ENCODE measurements at places on chromosomes 16 and 17.
A peak's percentile ranks its signal among the peaks of the same experiment; 100 is the strongest.

DNA sequence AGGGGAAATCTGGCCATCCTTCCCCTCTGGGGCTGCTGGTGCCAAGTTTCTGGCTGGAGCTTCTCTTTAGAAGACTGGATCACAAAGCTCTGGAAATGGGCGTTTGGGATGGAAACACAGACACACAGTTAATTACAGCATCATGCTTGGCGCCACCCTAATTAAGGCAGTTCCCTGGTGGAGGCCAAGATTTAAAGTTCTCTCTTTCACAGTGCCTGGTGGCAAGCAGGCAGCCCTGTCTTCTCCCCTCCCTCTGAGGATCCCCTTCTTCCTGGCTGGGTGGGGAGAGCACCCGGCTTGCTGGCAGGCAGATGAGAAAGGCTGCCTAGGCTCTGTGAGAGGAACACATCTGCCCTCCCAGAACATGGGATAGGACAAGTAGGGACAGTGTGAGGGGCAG is 59.0 kb upstream of the NKD1 start:
- DNase-seq, result no peak

GRCh38 chr16:85984231-85984880 is 85.4 kb downstream of the IRF8 start:
- DNase-seq, result no peak

DNA sequence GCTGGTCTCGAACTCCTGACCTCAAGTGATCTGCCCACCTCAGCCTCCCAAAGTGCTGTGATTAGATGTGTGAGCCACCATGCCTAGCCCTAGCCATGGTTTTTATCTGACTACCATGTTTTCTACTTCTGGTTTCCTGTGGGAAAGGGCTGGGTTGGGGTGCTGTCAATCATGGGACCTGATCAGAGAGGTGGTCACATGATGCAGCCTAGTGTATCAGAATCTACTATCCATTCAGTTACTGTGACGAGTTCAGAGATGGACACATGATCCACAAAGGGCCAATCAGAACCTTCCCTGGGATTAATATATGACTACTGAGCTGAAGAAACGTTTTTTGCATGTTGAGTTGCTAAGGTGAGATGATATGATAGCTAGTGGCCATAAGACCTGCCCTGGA is 59.1 kb downstream of the ABCC6 start:
- no peak for DNase-seq

GRCh38 chr17:76273445-76274111 is 8.4 kb downstream of the UBALD2 start:
- DNase-seq, result no peak

- no peak for DNase-seq
Observed at GRCh38 chr16:27284865-27285675, 16.5 kb upstream of the NSMCE1 start.

GRCh38 chr17:58515286-58515685 is 848 bp upstream of the MTMR4 start:
- no peak for DNase-seq

- no peak for DNase-seq
Observed at GRCh38 chr17:10803830-10804475, at the start of gene TMEM238L. TMEM238L (minus strand) TSS chr17:10804099; CDS start chr17:10803963, 136 bp downstream.

- DNase-seq, result no peak
Observed at GRCh38 chr17:66893382-66893781, 58.5 kb downstream of the CACNG5 start.

GRCh38 chr17:64084086-64084939 is 45.6 kb downstream of the ERN1 start:
- DNase-seq, result no peak

DNA sequence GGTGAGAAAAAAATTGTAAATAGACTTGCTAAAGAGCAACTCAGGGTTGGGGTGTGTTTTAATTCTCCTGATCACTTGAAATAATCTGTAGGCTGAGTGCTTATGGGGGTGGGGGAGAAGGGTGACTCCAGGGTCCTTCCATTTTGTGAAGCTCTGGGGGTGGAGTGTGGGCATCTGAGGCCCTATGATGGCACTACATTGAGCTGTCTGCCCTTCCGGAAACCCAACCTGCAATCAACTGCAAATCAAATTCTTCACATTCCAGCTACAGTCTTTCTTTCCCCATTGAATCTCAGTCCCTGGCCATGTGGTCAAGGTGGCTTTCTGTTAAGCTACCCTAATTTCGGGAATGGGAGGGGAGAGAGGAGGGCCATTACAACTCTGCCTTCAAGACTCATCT is 6.0 kb upstream of the CDC6 start:
- DNase-seq, result no peak

- DNase-seq, result peak; percentile 12
Observed at GRCh38 chr17:65027305-65027704, 29.2 kb downstream of the GNA13 start.

DNA sequence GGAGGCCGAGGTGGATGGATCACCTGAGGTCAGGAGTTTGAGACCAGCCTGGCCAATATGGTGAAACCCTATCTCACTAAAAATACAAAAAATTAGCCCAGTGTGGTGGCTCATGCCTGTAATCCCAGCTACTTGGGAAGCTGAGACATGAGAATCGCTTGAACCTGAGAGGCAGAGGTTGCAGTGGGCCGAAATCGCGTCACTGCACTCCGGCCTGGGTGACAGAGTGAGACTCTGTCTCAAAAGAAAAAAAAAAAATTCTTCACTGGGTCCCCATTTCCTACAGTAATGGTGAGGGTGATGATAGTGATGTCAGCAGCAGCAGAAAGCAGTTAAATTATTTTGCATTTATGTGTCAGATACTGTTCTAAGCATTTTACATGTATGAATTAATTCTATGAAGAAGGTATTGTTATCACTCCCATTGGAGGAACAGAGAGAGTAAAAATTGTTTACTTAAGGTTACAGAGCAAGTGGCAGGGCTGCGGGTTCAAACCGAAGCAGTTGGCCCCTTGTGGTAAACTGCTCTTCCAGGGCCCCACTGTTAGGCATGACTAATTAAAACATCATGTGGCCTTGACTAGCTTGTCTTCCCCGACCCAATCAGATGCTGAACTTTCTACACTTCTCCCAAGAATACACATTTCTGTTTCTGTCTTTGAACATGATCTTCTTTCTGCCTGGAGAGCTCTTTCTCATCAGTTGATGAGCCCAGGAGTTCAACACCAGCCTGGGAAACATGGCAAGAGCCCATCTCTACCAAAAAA is 45.8 kb downstream of the STAT3 start:
- no peak for DNase-seq

DNA sequence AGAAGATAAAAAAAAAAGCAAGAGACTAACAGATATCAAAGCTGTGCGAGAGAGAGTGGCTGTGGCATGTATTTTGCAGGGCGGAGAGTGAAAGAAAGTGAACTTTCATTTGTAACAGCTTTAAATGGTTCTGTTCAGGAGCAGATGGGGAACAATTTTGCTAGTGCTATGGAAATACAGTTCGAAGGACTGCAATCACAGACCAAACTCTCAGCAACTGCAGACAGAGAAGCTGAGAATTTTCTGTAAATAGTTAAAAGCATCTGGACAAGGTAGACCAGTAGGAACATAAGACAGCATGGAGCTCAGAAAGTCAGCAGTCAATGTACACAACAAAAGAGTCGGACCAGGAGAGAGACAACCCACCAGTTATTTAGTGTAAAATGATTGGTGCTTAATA is 62.3 kb downstream of the TBX4 start:
- no peak for DNase-seq

DNA sequence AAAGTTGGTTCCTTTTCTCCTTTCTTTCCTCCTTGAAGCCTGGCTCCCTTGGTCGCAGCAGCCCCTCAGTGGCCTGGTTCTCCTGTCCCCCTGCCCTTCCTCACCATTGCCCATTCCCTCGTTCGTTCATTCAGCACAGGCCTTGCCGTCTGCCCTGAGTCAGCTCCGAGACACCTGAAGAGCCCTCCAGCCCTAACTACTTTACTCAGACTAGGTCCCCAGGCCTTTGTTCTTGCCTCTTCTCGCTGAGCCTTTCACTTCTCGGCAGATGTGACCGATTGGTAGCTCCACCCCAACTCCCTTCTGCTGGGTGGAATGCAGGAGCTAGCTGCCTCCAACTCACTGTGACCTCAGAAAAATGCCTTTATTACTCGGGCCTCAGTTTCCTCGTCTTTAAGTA is 7.0 kb upstream of the ADAM11 start:
- no peak for DNase-seq

DNA sequence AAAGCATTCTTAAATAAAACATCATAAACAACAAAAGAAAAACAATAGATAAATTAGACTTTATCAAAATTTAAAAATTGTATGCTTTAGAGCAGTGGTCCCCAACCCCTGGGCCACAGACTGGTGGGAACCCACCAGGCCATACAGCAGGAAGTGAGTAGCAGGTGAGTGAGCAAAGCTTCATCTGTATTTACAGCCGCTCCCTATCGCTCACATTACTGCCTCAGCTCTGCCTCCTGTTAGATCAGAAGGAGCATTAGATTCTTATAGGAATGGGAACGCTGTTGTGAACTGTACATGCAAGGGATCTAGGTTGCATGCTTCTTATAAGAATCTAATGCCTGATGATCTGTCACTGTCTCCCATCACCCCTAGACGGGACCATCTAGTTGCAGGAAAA is 51.5 kb downstream of the GNAO1 start:
- DNase-seq, result no peak

DNA sequence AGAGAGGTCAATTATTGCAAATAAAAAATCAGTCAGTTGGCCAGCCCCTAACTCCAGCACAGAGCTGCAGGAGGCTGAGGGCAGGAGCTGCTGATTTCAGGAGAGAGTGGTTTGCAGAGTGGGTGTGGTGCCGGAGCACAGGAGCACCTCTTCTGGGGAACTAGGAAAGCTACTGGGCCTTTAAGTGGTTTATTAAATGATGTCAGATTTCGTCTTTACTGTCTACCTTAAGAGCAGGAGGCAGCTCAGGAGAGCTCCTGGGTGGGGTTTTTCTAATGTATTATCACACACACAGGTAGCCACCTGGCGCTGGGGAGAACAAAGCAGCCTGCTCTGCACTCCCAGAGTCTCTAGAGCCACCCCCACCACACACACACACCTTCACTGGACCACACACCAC is 11.5 kb upstream of the HAS3 start:
- no peak for DNase-seq

- no peak for DNase-seq
Observed at GRCh38 chr17:58403311-58403710, 14.0 kb downstream of the RNF43 start.

DNA sequence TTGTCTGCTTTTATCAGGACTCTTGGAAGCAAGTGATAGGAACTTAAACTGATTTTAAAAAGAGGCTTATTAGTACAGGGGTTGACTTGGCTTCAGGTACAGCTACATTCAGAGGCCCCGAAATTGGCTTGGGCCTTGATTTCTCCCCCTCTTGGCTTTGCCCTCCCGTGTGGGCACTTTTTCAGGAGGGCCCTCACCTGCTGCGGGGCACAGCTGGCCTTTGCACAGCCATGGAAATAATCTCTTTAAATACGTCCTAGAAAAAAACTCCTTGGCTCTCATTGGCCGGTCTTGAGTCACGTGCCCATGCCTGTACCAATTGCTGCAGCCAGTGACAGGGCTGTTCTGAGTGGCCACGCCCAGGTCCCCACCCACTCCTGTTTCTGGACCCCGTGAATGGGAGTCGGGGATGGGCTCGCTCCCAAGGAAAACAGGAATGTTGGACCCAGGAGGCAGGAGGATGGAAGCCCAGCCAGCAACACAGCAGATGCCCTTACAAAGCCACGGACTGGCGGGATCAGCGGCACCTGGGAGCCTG is 15.0 kb downstream of the CA5A start:
- no peak for DNase-seq

- DNase-seq, result no peak
Observed at GRCh38 chr17:76432004-76432403, 20.9 kb downstream of the UBE2O start.

DNA sequence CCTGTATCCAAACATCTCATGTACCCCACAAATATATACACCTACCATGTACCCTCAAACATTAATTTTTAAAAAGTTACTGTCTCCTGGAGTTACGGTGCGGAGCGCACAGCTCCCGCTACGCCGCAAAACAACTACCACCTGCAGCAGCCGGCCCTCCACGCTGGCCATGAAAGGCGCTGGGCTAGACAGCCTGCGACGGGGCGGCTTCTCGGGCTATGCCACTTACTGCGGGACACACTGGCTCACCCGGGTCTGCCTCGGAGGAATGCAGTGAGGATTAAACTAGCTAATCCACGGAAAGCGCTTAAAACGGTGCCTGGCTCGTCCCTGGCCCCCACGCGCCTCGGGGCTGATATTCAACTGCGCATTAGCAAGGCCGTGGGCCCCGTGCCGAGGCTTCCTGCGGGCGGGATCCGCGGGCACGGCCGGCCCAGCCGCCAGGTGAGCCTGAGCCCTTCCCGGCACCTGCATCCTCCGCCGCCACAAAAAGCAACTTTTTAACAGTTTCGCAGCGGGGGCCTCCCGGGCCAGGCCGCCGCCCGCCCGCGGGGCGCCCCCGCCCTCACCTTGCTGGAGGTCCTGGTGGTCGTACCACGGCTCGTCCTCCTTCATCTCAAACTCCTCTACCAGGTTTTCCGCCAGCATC is 633 bp downstream of the CDR2 start:
- no peak for DNase-seq

DNA sequence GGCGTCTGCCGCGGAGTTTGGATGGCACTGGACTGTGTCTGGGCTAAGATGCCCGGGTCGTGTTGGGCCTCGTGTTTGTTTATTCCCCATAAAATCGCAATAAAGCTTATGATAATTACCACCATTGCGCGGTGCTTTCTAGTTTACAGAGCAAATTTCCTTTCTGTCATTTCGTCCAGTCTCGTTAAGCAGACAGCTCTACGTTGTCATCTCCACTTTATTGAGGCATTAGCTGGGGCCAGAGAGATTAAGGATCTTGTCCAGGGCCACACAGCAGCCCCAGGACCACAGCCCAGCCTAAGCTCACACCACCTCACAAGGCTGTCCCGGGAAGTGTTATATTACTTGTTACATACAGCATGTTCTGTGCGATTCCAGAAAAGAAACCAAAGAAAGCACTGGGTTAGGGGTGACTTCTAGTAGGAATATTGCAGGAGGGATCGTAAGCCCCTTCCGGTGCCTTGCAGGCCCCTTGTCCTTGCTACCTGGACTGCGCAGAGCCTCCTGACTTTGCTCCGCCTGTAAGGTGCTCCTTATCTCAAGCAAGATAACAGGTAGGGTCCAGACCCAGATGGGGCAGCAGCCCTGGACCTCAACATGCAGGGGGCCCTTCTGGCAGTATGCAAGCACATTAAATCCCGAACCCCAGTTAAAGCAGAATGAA is 6.3 kb downstream of the NOS2 start:
- DNase-seq, result no peak

DNA sequence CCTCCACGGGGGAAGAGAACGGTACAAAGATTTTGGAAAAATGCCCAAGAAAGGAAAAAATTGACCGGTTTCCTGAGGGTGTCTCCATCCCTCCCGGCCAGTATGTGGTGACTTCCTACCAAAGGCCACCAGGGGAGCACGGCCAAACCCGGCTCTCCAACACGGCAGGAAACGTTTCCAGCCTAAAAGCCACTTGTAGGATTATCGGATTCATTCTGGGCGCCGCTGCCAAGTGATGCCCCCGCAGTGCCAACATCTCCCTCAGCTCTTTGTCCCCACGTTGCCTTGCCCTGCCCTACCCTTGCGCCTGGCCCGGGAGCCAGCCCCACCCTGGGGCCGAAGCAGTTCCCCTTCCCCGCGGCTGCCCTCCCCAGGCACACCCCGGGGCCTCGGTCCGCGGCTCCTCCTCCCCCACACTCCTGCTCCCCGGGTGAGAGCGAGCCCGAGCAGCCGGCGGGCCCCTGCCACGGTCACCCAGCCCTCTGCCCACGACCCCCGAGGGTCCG is 688 bp downstream of the CRK start:
- DNase-seq, result no peak

GRCh38 chr17:38439436-38439835 is 11.2 kb downstream of the ARHGAP23 start:
- DNase-seq, result peak; percentile 46
